ENCODE measurements at places on chromosomes 4 and X.

DNA sequence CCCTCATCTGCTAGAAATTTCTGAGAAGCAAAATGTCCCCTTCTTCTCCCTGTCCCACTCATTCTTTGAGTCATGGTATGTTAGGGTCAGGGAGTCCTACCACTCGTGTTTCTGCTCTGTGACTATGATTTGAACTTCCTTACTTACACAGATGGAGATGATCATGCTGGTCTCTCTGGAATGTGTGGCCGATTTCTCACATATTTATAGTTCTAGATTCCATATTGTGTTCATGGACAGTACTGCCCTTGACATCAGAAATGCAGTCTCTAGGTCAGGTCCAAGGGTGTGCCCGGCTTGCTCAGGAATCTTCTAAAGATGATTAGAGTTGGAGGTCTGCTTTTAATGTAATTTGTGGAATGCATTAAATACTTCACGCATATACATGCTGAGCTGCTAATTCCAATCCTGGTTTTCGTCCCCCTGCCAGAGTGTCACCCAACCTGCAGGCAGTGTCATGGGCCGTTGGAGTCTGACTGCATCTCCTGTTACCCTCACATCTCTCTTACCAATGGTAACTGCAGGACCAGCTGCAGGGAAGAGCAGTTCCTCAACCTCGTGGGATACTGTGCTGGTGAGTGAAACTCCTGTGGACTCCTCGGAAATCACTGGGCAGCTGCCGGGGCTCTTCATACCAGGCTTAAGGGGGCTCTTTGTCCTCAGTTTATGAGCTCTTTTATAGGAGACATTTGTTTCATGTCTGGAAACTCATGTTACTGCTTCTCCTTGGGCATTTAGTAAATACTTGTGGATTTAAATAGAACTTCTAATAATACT is 214.1 kb upstream of the ANXA3 start:
- no peak for DNase-seq

DNA sequence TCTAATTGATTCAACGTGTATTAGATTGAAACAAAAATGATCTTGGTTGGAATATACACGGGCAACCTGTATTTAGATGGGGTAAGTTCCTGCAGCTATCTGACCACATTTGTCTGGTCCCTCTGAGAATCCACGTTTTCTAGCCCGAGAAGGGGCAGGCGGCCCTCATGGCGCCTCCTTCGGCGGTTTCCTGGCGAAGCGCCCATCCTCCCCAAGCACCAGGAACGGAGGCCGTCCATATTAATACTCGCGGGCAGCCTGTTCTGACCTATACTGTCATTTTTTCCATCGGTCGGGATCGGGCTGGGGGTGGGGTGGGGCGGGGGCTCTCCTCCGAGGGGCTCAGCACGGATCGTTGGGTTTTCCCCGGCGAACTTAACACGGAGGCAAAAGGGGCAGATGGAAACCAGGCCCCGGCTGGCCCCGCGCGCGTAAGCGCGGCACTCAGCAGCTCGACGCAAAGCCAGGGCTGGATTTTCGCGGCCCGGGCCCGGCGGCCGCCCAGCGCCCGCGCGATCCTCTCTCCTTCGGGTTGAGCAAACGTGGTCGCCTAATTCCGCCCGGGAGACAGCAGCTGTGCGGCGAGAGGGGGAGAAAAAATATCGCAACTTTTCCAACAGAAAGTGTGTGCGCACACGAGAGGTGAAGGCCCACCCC is 77.2 kb upstream of the BCOR start:
- DNase-seq = peak; percentile 31

DNA sequence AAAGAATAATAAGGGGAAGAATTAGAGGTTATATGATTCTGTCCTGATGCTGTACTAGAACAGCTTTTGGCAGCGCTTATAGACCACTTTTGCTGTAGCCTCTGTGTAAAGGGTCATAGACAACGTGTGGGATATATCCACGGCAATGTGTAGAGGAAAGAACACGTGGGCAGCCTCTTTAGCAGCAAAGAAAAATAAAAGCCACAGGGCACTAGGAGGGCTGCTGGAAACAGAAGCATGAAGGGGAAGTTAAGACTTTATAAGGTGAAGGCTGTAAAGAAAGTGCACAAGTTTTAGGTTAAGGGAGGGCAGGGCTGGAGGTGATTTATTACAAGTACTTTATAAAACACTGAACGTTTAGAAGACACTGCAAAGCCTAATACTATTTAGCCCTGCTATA is 20.1 kb upstream of the PHEX start:
- DNase-seq = no peak

DNA sequence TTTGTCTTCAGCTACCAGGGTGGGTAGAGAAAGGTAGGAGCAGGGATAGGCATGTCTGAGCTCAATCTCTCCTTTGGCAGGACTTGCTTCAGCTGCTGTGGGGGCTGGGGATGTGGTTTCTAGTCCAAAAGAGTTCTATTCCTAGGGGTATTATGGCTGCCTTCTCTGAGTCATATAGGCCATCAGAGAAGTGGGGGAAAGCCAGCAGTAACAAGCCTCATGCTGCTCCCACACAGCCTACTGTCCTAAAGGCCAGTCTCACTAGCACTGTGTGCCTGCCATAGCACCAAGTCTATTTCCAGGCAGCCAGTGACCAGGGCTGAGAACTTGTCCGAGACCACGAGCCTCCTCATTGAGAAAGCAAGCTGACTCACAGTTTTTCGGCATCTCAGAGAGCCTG is 270.6 kb downstream of the DCAF12L2 start:
- no peak for DNase-seq

- peak; percentile 89 for DNase-seq
Observed at GRCh38 chr4:7070729-7071511, 3.1 kb upstream of the GRPEL1 start.

DNA sequence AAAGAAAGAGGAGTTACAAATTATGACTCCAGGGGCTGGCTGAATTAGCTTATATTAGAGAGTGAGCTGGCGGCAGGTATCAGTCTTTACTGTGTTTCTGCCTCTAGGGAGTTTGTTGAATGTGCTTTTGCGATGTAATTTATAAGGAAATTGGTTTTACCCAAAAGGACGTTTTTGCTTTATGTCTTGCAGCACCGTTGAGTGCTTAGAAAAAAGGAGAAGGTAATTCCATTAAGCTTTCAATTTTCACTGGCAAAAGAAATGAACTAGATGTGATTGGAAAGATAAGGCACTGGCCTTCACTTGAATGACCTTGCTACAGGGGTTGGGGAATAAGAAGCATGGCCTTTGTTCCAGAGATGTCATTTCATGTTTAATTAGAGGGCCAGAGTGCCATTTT is 74.9 kb upstream of the CBR4 start:
- DNase-seq = no peak

DNA sequence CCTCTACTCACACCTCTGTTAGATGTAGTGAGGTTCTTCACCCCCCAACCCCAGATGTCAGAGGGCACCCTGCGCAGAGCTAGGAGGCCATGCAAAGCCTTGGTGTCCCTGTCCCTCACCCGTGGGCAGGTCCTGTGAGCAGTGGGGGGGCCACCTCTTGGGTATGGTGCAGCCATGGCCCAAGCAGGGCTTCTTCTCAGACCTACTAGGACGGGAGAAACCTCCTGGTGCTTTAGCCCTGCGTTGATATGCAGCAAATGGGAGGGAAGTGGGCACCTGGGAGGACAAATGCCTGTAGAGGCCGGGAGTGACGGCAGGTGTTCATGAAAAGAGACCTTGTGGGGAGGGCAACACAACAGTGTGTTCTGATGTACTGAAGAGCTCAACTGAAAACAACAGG is 38.5 kb upstream of the MSANTD1 start:
- DNase-seq = no peak

GRCh38 chr4:9971711-9972110 is 49.6 kb downstream of the SLC2A9 start:
- DNase-seq = no peak

DNA sequence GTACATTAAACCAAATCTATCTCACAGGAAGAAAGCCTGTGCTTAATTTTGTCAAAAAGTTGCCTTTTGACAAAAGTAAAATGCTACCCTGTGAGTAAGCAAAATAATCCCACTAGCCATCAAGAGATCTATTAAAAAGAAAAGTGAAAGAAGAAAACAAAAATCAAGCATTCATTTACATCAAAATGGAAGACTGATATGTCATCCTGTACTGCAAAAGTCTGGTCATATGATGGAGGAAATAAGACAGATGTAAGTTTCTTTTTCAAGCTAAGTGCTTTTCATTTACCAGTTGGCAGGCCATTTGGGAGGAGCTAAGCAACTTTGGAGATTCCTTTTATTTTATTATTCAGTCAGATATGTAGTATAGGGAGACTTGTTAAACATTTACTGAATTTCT is 387.4 kb downstream of the SPOCK3 start:
- DNase-seq = no peak

- DNase-seq = no peak
Observed at GRCh38 chrX:154044091-154044490, 24.4 kb upstream of the IRAK1 start.

DNA sequence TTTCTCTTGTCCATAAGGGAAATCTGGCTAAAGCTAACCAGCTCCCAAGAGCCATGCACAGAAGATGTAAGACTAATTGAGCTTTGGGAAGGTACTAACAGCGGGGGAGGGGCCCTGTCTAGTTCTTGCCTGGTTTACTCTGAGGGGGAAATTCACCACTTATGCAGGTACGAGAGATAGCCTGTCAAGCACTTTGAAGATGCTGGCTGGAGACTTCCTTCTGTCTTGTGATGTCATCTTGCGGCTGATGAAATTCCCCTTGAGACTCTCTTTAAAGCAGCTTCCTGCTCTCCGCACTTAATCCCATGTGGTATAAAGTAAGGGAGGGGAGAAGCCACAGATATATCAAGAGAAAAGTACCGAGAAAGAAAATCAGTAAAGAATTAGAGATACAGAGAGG is 345.3 kb downstream of the MAPK10 start:
- no peak for DNase-seq

All from CD4-positive, alpha-beta T cell treated with Interleukin-15 for 4 hours (primary cell).